ENCODE measurements at places on chromosomes 3 and 15. TPM values are rescaled to one million over a fixed set of nuclear protein-coding genes. Genes with fewer than 3 reads are reported as not detected.

CCK gene
- not detected for total RNA-seq

ARGFX gene
- not detected for total RNA-seq

LAMB2 gene
- 322 TPM for total RNA-seq

UBE3A gene
- 83.8 TPM for total RNA-seq

CCDC9B gene
- total RNA-seq = 8.5 TPM
